ENCODE measurements at places on chromosomes 3 and 15.
A peak's percentile ranks its signal among the peaks of the same experiment; 100 is the strongest.

DNA sequence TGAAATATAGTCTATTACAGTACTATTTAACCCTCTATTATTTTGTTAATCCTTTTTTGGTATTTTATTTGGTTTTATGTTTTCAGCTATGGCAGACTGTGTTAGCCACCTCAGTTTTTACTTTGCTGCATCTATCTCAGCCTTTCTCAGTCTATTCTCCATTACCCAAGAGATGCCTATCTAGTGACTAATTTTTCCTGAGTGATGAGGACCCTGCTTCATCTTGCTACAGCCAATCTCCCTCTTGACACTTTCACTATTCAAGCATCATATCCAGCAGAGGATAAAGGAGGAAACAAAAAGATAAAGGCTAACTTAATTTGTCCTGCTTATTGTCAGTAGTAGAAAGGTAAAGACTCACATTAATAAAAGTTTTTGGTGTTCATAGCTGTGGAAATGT lies 141.8 kb upstream of the NECTIN3 start:
- no peak for DNase-seq

GRCh38 chr15:41207687-41208448 lies 22.7 kb downstream of the EXD1 start:
- DNase-seq: no peak

DNA sequence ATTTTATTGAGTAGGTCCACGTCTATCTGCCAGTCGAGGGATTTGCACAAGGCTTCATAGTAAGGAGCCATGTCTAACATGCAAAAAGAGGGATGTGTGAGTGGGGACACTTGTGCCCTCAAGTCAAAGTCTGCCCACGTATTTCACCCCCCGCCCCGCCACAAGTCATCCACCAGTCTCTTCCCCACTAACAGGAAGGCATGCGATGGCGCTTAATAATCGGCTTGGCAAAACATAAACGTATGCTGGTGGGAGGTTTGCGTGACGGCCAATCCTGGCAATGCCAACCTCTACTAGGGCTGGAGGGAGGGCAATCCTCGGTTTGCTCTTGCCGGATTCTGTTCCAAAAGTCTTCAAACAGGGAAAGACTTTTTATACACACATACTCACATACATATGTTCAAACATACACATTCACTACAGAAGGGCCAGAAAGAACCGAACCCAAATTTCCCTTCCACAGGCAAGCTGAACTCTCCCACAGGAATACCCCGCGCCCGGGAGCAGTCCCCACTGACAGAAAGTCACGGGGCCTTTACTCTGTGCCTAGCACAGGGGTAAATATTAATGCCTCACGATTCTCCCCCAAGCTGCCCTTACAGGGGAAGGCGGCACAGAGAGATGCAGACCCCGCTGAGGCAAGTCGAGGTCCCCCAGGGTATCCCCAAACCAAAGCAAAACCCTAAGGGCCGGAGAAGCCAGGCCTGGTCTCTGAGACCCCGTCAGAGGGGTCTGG lies 675 bp downstream of the PSMD6 start:
- DNase-seq: peak; percentile 24

DNA sequence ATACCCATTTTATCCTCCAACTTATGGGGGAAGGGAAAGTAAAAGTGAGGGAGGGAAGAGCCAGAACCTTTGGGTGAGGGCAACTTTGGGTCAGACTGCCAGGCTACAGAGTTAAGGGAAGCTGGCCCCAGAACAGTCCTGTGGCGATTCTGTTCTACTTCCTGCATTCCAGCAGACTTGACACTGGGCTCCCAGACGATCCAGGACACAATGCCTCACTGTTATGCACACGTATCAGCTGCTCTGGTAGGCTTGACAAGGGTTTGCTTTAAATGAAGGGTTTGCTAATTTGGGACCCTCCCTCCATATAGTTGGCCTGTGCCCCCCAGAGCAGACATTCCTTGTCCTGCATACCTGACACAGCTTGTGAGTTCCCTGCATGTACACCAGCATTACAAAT lies 10.7 kb downstream of the GORASP1 start:
- no peak for DNase-seq

DNA sequence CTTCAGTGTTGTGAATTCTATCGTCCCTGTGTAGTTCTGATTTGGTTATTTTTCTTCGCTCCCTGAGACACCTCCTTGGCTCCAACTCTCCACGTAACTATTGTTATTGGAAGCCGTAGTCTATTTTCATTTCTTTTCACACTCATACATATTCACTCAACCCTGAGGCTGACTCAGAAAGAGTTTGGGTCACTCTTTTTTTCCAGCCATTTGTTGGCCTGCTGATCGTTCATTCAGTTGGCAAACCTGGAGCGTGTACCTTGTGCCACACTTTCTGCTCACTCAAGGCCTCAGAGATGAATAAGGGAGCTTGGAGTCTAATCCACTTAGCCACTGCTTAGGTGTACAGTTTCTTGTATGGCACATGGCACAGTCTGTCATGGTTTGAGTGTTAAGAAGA lies 22.4 kb downstream of the GYG1 start:
- no peak for DNase-seq

- no peak for DNase-seq
These were observed 633.6 kb downstream of the ZNF385D start for GRCh38 chr3:21117370-21117769.

DNA sequence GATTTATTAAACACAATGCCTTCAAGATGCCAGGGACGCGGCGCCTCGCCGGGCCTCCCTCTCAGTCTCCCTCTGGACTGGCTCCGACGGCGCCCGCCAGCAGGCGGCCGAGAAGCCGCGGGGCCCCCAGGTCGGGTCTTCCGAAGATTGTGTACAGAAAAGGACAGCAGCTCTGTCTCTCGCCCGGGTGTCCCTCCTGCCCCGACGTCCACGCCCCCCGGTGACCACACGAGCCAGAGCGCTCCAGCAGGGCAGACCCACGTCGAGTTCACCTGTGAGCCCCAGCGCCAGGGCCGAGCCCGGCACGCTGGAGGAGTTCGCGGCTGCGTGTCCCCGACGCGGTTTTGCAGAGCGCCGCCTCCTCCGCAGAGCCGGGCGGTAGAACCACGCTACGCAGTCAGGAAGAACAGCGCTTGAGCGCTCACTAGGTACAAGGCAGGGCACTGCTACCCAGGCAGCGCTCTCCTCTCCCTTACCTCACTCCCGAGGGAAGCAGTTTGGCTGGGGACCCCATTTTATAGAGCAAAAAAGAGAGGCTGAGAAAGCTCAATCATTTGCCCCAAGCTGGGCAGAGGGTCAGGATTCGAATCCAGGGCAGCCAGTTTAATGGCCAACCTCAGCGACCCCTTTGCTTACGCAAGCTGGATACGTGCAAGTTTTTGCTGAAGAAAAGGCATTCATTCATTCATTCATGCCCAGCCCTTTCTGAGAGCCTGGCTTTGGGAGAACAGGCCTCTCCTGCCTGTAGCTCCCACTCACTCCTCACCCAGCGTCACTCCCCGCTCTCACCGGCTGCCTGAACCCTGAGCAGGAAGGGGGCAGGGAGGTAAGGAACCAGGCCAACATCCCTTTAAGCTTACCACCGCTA lies 3.0 kb upstream of the TLE3 start:
- peak; percentile 72 for DNase-seq

DNA sequence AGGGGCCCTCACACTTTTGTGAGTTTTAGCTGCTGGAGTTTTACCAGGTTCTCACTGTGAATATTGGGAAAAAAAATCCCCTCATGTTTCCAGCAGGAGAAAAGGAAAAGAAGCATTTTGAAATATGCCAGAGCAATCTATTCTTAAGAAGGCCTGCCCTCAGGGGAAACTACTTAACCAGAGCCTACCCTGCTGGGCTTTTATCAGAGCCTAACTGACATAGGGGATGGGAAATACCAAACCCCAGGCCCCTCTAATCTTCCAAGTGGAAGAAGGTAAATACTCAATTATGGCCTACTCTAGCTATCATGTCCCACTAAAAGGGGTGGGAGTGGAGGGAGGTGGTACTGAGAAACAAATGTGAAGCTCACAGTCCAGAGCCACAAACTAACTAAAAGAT lies 68.7 kb upstream of the NMNAT3 start:
- no peak for DNase-seq

GRCh38 chr3:148943506-148944205 lies 47.7 kb upstream of the GYG1 start:
- DNase-seq: no peak

- DNase-seq: no peak
These were observed 1006.7 kb downstream of the ROBO1 start for GRCh38 chr3:78761126-78761525.
